Caco-2 (cell line): ENCODE measurements at places on chromosomes 1 and 21. TPM values are rescaled to one million over a fixed set of nuclear protein-coding genes. Genes with fewer than 3 reads are reported as not detected.

DNA sequence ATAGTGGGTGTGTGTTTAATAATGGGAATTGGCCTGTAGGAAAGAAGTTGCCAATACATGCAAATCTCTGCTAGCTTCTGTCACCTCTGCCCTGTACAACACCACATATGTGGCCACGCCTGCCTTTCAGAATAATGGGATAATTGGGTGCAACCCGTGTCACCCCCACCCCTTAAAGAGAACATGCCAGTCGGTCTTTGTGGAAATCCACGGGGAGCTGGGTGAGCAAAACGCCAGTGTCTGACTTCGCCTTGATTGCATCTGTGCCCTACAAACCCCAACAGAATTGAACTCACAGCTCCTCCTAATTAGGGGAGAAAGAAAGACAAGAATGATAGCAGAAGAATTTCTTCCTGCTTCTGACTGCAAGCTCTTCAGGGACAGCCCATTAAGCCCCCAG is 6.4 kb upstream of the PLXNA2 start:
- DNase-seq, result no peak

DNA sequence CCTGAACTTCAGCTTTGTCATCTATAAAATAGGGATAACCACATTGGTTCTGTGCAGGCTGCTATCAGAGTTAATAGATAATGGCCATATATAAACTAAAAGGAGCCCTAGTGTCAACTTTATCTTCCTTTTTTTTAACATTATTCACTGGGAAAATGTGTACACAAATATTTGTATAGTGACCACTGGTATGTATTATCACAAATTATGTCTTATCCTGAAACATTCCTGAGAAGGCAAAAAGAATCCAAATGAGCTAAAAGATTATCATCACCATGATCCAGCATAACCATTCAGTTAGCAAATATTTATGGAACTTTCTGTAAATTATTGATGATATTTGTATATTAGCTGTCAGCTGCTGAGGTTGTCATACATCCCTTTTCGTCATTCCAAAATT is 16.6 kb downstream of the ANGPTL3 start:
- DNase-seq, result no peak

DNA sequence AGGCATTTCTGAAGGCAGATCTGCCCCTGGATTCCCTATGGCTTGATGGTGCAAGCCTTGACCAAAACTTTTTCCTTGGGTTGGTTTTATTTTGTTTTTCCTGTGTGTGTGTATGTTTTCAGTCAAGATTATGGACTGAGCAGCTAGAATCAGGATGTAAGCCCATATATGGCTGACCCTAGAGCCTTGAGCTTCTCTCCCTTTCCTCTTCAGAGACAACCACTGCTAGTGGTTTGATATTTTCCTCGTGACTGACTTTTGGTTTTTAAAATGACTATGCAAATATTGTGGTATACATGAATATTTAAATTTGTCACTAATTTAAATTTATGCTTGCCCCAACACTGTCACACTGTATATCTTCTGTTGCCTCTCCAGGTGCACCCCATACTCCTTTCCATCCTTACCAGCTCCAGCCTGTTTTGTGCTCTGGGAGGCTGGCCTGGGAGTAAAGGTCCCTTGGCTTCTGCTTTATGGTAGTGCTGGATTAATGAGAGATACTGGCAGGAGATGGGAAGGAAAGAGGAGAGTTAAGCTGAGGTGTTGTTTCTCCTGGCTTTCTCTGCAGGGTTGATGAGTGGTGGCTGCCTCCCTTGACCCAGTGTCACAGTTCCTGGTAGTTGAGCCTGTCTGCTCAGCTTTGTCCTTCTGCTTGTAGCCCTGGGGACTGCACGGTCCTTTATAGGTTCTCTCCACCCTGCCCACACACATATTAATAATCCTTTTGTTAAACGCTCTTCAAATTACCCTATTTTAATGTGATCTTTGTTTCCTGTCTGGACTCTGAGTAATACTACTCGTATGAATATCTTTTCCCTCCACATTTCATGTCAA is 44.4 kb downstream of the RWDD3 start:
- no peak for DNase-seq

DNA sequence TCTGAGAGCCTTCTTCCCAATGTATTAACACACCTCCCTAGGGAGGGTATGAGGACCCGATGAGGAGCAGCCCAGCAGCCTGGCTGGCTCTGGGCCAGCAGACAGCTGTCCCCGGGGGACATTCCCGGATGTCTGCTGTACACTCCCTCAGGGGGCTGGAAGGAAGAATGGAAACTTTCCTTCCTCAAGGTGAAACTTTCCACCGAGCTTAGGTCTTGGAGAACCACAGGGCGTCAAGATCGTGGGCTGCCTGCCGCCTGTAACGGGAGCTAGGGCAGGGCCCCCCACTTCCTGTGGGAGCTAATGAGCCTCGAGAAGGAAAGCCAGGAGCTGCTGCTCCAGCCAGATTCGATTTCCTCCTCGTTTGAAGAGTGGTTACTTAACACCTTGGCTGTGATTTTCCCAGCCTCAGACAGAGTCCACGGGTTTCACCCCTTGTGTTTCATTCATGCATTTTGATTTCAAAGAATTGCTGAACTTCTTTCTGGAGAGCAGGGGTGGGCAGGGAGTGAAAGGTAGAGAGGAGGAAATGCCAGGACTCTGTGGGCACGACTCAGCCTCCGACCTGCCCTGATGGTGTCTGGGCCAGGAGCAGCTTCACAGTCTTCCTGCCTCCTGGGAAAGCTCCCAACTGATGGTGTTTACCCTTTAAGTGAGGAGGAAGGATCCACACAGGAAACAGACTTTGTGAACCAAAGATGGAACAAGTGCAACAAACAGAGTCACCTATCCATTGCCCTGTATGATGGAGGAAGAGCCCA is 29.7 kb downstream of the UBE2T start:
- DNase-seq, result no peak

DNA sequence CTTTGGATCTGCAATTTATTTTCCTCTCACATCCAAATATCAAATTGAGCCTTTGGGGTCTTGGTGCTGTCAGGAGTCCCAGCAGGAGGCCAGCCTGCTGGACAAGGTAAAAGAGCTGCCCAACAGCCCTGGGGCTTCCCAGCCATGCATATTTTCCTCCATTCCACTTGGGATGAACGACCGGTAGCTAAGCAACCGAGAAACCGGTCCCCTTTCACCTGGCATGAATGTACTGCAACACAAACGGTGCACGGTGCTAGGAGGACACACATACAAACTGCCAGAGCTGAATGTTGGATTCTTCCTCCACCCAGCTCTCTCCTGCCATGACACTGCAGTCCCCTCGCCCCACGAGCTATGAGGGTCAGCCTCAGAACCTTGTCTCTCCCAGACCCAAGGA is 42.7 kb downstream of the BCAR3 start:
- peak; percentile 52 for DNase-seq

DNA sequence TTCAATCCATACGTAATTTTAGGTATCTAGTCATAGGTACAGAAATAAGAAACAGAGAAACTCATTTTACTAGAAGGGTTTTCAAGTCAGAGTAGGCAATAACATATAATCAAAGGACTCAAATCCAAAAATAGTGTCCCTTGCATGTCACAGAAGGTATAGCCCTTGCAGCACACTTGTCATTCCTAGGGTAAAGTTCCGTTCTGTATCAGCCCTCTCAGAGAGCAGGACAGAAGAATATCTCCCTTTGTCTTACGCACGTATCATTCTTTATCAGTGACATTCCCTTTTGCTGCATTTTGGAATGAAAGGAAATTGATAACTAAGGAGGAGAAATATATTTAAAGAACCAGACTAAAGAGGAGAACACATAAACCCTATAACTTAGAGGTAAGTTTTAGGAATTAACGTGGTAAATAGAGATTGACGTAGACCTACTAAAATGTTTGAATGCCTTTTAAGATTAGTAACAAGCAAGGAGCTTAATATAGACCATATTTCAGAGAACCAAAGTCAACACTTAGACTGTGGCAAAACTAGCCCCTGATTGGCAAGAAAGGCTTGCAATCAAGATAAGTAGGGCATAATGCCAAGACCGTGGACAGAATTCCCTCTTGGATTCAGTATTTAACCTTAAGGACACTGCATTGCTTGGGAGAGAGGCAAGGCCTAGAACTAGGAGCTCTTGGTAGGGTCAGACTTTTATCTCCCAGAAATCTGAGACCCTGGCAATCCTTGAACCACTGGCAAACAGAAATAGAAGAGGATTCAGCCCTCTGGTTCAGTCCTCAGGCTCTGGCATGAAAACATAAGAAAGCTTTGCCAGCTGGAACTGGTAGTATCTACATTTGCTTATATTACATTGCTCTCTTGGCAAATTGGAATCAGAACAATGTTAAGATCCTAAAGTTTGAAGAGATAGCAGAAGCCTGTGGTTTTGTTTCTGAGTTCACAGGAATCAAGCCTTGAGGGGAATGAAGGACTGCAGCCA is 232.1 kb downstream of the ASTN1 start:
- no peak for DNase-seq

GRCh38 chr1:158181577-158181922 is 855 bp downstream of the CD1D start:
- DNase-seq, result no peak

- no peak for DNase-seq
Measured at GRCh38 chr1:107965110-107965991, at the start of gene VAV3. Gene VAV3, minus strand, starts transcription at chr1:107965180. Its CDS starts 311 bp downstream, at chr1:107964869.

DNA sequence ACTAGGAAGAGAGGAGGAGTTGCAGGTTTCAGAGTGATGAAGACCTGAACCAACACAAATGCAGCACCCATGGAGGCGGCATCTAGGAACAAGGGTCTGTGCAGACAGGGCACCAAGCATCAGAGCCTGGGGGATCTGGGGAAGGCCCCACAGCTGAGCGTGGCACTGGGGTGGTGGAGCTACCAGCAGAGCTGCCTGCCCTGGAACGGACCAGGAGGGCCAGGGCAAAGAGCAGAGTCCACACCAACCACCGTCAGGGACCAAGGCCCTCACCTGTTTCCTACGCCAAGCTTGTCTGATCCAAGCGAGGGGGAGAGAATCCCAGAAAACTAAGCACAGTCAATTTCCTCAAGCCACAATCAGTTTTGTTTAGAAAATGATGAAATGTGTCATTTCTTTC is 79.0 kb upstream of the SYT6 start:
- no peak for DNase-seq

GRCh38 chr1:19372602-19373001 is 60.5 kb downstream of the SLC66A1 start:
- no peak for DNase-seq

GRCh38 chr1:53123453-53124140 is 18.8 kb downstream of the SLC1A7 start:
- DNase-seq, result no peak

DNA sequence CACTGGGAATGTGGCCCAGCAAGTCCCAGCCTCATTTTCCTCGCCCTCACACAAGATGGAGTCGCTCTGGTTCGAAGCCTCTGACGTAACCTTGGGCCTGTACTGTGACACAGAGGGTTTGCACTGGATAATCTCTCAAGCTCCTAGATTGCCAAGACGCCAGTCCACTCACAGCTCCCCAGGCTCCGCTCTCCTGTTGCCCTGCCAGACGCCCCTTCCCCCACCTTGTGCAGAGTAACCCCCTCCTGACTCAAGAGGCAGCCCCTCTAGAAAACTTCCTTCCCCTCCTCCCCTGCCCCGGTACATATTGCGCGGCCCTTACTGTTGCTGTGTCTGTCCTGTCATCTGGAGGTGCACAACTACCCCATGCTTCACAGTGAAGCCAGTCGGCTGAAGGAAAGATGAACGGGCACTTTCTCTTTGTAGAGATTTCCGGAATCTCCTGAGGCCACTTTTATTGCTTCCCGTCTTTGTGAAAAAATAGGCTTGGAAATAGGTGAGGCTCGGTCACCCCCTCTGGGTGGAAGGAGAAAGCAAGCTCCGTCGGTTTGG is 981 bp upstream of the KIAA1614 start:
- no peak for DNase-seq

DNA sequence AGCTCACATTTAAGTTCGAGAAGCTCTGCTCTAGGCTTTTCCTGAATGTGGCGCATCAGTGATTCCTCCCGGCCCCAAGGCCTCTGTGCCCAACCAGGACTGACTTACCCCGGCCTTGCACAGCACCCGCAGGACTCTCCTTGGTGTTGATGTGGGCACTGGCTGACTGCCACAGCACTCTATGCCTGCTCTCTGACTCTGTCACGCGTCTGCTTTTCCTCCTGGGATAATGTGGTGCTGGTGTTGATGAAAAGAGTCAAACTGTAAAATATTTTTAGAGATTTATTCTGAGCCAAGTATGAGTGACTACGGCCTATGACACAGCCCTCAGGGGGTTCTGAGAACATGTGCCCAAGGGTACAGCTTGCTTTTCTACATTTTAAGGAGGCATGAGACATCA is 15.5 kb upstream of the SLC2A5 start:
- no peak for DNase-seq

DNA sequence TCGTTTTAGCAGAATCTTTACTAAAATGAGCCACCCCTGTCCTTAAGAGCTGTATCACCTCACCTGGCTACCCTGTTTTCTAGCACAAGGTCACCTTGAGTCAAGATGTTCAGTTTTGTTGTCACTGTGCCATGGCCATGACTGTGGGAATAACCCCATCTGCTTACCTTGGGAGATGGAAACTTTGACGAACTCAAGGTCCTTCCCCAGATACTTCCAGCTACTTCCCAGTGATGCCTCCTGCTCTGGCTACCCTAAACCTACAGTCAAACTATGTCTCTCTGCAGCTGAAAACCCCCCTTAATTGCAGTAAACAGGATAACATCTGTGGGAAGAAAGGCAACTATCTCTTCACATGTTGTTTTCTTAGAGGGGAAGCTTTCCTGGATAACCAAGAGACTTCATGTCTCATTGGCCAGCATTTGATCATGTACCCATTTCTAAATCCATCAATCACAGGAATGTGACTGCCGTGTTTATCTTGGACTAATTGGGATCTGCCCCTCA is 89.5 kb upstream of the C1orf21 start:
- DNase-seq, result no peak

DNA sequence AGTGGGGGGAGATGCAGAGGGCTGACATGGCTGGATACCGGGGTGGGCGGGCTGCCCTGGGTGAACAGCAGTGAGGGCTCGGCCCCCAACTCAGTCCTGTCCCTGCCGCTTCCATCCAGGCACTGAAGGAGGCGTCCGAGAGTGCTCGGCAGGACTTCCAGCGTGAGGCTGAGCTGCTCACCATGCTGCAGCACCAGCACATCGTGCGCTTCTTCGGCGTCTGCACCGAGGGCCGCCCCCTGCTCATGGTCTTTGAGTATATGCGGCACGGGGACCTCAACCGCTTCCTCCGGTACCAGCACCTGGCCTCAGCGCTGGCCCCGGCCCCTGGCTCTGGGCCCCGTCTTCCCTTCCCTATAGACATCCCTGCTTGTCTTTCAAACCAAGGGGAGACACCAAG is 15.6 kb downstream of the NTRK1 start:
- no peak for DNase-seq

DNA sequence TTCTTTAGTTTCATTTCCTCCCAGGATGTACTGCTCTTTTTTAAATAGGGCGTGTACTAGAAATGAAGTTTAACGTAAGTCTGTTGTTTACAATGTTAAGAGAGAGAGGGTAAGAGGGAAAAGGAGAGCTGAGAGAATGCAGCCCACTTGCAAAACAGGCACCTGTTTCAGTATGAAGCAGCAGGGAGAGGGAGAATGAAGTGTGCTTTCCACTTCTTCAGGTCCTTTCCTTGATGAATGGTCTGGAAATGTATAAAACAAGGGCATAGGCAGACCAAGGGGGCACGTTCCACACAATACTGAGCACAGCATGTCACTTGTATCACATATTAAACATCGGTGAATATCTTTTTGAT is 2.0 kb downstream of the KCNA3 start:
- no peak for DNase-seq

IGSF9 gene
- total RNA-seq, result 19.6 and 21.2 TPM in 2 replicates

NCAM2 gene
- total RNA-seq, result not detected in 2 replicates

DIO1 gene
- total RNA-seq, result 6.8 and 7.1 TPM in 2 replicates

STIL gene
- 25.9 and 26.4 TPM in 2 replicates for total RNA-seq

LRRN2 gene
- total RNA-seq, result not detected in 2 replicates
